ENCODE measurements at places on chromosomes 6 and 20.

- no peak for DNase-seq
Observed at GRCh38 chr20:60900618-60901017, 351.4 kb upstream of the CDH4 start.

DNA sequence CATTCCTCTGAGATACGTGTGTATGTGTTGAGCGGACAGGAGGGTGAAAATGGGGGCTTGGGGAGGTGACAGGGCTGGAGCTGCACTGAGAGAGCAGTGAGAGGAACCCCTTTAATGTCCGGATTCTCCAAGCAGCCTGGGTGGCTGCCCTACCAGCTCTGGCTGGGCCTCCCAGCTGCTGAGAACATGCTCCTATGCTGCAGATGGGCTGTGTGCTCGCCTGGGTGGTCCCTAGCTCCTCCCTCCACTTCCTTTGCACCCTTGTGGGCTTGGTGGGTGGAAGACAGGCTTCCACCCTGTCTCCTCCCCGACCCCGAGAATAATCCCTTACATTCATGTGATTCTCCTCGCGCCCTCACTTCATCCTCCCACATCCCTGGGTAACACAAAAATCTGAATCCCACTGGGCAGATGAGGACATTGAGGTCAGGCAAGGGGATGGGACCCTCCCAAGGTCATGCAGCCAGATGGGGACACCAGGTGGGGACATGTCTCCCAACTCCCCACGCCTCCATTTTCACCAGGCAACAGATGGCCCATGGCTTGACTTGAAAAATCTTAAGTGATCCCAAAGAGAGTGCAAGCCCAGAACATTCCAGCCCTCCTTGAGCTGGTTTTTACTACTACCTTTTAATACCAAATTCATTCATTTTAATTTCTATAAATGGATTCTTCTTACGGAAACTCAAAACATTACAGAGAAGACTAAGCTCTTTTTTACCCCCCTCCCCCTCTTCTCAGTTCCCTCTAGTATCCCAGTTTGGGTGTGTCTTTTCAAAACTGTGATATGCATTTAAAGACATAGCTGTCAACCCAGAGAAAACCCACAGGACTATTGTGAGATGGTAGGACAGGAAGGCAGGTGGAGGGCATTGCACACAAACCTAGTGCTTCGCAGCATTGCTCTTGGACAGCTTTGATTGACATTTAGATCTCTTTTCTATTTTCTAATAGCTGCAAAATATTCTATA is 5.0 kb upstream of the PDRG1 start:
- DNase-seq, result no peak

DNA sequence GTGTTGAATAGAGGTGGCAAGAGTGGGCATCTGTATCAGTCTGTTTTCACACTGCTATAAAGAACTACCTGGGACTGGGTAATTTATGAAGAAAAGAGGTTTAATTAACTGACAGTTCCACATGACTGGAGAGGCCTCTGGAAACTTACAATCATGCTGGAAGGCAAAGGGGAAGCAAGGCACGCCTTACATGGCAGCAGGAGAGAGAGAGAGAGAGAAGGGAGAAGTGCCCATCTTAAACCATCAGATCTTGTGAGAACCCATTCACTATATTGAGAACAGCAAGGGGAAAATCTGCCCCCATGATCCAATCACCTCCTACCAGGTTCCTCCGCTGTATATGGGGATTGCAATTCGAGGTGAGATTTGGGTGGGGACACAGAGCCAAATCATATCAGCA is 18.6 kb upstream of the PPP1R14C start:
- DNase-seq, result no peak

DNA sequence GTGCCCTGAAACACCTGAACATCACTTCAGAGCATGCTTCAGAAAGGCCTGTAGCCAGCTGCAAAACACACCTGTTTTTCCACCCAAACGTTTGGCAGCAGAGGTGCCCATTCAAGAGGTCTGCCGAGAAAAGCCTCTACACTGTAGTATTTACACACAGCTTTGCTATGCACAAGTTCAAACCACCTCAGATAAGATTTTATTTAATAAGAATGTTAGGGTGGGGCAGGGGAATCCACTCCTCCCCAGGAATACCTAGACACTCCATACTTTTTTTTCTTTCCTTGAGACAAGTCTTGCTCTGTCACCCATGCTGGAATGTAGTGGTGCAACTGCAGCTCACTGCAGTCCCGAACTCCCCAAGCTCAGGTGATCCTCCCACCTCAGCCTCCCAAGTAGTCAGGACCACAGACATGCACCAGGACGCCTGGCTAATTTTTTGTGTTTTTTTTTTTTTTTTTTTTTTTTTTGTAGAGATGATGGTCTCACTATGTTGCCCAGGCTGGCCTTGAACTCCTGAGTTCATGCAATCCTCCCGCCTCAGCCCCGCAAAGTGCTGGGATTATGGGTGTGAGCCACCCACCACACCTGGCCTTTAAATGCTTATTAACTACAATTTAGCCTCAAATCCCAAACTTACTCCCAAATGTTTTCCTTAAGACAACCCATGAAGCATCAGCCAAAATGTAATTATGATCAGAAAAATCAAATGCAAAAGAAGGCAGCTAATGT is 9.7 kb downstream of the MRPL14 start:
- DNase-seq, result no peak

- no peak for DNase-seq
Observed at GRCh38 chr6:159894991-159895390, 4.2 kb downstream of the MAS1 start.

DNA sequence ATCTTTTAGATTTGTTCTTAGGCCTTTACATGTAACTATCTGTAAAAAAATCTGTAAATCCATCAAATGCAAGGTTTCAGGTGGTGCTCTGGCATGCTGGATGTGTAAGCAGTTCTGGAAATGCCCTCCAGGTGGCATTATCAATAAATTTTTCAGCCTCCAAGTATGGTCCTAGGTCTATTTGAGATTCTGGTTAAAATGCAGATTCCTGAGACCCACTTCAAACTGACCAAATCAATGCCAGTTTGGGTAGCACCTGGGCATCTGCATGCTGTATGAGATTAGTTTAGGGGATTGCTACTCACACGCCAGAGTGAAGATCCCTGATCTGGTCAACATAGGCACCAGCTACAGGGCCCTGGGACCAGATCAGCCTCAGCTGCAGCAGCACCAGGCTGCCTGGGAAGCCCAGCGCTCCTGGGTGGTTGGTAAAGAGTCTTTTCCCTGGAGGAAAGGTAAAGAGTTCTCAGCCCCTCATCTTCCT is 507.3 kb upstream of the CITED2 start:
- no peak for DNase-seq

- no peak for DNase-seq
Observed at GRCh38 chr6:129786548-129786947, 74.6 kb downstream of the TMEM244 start.

GRCh38 chr20:676315-676937 is 824 bp upstream of the SCRT2 start:
- DNase-seq, result no peak

- no peak for DNase-seq
Observed at GRCh38 chr6:56482525-56482924, 160.2 kb downstream of the DST start.

DNA sequence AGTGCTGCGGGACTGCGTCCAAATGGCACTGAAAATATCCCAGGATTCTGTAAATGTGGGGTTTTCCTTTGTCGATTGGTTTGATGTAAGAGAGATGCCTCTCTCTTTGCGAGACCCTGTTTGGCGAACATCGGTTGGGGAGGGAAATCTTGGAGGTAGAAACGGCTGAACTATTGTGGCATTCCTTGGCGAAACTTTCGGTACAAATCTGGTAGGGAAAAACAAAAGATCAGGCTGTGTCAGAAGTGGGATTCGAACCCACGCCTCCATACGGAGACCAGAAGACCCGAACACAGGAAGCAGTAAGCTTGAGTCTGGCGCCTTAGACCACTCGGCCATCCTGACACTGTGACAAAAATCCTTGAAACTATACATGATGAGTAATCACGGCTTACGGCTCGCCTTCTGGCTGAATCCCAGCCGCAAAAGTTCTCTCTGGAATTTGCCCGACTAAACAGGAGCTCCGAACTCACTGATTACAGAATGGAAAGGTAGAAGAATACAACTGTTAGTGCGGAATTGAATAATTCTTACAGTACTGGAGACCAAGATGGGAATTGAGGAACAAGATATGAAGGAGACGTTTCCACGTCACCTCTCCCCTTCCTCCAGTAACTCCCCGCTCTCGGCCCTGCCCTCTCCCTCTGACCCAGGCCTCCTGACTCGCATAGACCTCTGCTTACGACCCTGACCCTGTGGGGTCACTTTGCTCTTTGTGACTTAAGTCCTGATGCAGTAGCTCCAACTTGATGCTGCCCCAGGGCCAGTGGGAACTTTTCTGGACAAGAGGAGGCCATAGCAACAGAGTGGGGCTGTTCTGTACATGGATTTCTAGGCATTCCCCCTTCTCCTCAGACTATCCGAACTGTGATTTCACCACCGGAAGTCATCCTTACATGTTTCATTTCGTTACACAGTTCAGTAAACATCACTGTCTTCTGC is 132.8 kb upstream of the ZNF184 start:
- DNase-seq, result no peak

DNA sequence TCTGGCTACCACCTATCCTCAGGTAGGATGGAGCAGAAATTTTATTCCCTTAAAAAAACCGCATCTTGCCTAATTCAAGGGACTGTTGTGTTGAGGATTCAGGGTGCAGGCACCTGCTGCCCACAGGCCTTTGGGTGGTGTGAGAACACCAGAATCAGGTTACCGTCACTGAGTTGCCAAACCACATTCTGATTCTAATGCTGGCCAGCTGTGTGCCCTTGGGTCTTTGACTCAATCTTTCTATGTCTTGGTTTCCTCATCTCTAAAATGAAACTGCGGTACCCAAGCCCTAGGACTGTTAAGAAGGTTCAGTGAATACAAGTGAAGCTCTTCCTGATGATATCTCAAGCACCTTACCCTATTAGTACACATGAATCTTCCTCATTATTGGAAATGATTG is 827.3 kb downstream of the DHX35 start:
- DNase-seq, result no peak

- DNase-seq, result no peak
Observed at GRCh38 chr20:52619101-52619500, 353.1 kb upstream of the TSHZ2 start.

DNA sequence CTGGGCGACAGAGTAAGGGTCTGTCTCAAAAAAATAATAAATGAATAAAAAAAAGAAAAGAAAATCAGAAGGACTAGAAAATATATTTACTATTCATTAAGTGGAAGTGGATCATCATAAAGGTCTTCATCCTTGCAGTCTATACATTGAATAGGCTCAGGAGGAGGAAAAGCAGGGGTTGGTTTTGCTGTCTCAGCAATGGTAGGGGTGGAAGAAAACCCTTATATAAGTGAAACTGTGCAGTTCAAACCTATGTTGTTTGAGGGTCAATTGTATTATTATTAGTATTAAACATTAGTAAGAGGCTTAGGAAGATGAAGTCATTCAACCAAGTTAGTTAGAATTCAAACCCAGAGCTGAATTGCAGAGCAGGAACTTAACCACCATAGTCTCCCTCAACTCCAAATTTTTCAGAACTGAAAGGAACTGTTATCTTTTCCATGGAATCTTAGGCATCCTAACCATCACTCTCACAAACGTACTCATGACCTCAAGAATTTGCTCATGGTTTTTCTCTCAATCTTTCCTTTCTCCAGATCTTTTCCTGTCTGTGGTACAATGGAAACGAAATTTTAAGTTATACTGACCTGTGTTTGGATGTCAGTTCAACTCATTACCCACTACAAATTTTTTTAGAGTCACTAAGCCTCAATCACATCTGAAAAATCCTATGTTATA is 7.7 kb upstream of the SMIM13 start:
- no peak for DNase-seq

- DNase-seq, result peak; percentile 35
Observed at GRCh38 chr20:5448449-5449118, 131.8 kb upstream of the PROKR2 start.

GRCh38 chr20:57329608-57330221 is at the start of gene SPO11:
Gene SPO11, plus strand, starts transcription at chr20:57329803. Its CDS starts 65 bp downstream, at chr20:57329868.
- no peak for DNase-seq

- no peak for DNase-seq
Observed at GRCh38 chr6:109834131-109834530, 143.0 kb downstream of the FIG4 start.

- DNase-seq, result no peak
Observed at GRCh38 chr6:146814148-146814750, 215.5 kb downstream of the ADGB start.

- DNase-seq, result no peak
Observed at GRCh38 chr6:103723438-103724322, 1136.0 kb downstream of the HACE1 start.

GRCh38 chr20:23774081-23774480 is 23.3 kb upstream of the CST1 start:
- DNase-seq, result no peak

GRCh38 chr6:94361304-94362060 is 942.1 kb upstream of the EPHA7 start:
- DNase-seq, result no peak

GRCh38 chr6:62174548-62174947 is 111.5 kb downstream of the KHDRBS2 start:
- DNase-seq, result no peak

DNA sequence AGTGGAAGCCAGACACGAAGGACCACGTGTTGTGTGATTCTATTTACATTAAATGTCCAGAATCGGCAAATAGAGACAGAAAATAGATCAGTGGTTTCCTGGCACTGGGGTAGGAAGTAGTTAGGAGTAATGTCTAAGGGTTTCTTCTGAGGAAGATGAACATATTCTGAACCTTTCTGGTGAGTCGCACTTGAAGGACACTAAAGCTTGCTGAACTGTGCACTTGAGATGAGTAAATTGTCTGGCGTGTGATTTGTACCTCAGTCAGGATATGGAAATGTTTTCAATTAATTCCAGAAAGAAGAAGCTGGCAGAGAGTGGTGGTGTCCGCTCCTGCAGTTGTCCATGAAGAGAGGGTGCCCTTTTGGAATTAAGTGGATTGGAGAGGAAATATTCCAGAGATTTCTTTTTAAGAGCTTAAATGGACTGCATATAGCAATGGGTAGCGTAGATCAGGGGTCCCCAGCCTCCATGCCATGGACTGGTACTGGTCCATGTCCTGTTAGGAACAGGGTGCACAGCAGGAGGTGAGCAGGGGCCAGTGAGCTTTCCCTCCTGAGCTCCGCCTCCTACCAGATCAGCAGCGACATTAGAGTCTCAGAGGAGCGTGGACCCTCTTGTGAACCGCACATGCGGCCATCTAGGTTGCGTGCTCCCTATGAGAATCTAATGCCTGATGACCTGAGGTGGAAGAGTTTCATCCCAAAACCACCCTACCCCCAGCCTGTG is 12.4 kb upstream of the KIF25 start:
- DNase-seq, result no peak

DNA sequence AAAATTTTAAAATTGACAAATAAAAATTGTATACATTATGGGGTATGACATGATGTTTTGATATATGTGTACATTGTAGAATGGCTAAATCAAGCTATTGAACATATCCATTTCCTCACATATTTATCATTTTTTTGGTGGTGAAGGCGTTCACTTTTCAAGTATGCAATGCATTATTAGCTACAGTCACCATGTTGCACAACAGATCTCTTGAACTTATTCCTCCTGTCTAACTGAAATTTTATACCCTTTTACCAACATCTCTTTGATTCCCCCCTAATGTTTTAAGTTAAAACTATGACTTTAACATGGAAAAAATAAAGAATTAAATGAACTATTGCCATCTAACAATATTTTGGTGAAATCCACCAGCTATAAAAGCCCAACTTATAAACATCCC is 65.2 kb upstream of the UST start:
- no peak for DNase-seq

All from stimulated activated CD4-positive, alpha-beta T cell treated with anti-CD3 and anti-CD28 coated beads, Interleukin-1b, Interleukin-23, amount 100 ng/mL, for 1 hour (primary cell).